ENCODE measurements at places on chromosomes 2 and 18.
A peak's percentile ranks its signal among the peaks of the same experiment; 100 is the strongest.

DNA sequence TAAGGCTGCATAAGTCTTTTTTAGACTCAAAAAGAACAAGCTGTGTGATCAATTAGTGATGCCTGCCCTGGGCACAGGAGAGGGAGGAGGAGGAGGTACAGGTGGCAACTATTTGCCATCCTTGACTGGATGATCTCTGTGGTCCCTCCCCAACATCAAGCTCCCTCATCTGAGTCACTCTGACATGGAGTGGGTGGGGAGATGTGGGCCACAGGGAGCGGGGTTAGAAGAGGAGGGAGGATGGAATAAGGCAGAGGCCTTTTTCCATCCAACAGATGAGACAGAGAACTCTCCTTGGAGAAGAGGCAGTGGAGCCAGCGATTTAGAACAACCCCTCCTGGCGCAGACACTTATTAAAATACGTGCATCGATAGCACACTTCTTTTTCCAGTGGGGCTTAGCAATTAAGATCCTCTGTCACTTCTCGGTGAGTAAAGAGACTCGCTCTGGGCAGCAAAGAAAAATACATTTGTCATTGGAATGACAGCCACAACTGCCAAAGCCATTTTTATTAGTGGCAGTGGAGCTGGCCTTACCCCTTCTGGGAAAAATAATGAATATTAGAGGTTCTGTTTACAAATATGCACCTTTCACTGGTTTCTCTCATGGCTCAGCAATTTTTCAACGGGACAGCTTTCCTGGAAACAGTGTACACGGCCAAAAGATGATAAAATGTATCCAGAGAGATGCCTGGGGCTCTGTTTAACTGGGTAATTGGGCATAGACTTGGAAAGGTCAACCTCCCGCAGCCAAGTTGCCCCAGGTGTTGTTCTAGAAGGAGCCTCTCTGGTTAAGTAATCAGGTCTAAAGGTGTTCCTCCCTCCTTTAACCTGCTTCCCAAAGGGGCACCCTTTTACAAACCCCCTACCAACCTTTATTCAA, 238.4 kb upstream of the CXCR4 start:
- DNase-seq: no peak

GRCh38 chr2:70679259-70679658, 88.7 kb downstream of the ADD2 start:
- DNase-seq: no peak

DNA sequence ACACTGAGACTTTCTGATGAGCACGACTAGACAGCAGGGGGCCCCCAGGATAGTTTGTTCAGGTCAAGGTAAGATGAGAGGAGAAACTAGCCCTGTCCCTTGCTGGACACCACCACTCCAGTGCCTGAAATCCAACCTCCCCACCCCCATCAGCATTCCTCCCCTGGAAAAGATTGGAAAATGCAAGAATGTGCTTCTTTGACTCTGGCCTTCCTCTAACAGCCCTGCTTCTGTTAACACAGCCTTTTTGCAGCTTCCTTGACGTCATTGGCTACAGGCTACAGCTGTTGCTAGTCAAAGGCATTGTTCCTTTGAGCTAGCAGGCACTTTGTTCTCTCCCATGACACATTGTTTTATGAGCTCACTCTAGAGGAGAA, 20.1 kb upstream of the LTBP1 start:
- no peak for DNase-seq

DNA sequence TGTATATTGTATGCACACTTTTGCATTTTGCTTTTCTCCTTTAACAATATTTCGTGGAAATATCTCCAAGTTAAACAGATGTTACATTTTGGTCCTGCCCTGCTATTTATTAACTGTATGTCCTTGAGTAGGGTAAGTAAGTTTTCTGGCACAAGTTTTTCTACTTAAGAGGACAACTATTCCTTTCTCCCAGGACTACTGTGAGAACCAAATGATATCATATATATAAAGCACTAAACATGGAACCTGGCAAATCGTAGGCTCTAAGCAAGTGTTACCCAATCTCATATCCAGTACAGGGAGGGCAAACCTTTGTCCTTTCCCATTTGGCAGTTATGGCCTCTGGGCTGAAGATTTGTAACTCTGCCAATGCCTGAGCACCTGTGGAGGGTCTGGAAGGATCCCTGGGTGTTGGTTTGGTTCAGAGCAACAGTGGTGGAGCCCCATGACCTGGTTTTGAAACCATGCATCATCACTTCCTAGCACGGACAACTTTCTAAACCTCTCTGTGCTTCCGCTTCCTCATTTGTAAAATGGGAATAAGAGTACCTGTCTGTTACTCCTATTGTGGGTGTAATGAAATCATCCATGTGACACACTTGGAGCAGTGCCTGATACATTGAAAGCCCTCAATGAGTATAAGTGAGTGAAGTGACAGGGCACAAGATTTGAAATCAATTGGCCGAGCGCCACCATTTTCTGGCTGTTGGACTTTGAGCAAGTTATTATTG, 28.3 kb upstream of the ICOS start:
- no peak for DNase-seq

DNA sequence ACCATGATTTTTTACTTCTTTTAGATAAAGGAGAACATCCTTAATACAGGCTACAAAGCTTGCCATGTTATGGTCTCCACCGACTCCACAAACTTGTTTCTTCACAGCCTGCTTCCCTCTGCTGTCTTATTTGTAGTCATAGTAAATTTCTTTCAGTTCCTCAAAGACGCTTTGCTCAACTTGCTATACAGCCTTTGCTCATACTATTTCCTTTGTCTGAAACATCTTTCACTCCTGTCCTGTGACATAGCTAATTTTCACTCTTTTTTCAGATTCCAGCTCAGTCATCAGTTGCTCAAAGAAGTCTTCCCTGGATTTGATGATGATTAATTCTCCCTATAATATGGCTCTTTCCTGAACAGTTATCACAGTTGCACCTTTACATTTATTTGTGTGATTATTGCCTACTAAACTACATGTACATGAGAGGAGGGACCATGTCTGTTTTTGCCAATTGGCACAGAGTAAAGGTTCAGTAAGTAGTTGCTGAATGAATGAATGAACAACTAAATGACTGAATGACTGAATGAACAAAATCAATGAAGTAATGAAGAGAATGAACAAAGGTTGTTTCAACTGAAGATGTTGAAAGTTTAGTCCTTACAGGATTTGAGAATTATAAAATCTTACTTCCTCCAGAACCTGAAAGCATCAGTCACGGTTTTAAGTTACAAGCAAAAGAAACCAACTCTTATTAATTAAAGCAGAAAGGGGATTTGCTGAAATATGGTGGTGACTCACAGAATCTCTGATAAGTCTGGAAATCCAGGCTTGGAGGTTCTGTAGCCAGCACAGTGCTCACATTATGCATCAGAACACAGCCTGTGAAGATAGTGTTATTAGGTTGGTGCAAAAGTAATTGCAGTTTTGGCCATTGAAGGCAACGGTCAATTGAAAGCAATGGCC, 186.4 kb upstream of the FAM98A start:
- DNase-seq: no peak

DNA sequence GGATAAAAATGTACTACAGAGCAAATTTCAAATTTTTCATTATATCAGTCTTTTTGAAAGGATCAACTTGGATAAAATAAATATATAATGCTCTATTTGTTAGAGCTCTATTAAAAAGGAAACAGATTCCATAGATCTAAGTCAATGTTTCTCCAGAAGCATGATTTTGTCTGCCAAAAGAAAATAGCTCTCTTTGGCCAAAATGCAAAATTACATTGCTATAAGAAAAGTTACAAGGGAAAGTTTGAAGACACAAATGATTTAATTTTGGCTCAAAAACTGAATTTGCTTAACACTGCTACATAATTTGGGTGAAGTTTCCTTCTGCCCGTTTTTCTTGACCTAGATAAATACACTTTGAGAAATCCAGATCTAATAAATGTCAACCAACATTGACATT, 15.7 kb downstream of the C2orf69 start:
- DNase-seq: no peak

- no peak for DNase-seq
Measured at GRCh38 chr18:78807668-78808067, 171.9 kb upstream of the SALL3 start.

DNA sequence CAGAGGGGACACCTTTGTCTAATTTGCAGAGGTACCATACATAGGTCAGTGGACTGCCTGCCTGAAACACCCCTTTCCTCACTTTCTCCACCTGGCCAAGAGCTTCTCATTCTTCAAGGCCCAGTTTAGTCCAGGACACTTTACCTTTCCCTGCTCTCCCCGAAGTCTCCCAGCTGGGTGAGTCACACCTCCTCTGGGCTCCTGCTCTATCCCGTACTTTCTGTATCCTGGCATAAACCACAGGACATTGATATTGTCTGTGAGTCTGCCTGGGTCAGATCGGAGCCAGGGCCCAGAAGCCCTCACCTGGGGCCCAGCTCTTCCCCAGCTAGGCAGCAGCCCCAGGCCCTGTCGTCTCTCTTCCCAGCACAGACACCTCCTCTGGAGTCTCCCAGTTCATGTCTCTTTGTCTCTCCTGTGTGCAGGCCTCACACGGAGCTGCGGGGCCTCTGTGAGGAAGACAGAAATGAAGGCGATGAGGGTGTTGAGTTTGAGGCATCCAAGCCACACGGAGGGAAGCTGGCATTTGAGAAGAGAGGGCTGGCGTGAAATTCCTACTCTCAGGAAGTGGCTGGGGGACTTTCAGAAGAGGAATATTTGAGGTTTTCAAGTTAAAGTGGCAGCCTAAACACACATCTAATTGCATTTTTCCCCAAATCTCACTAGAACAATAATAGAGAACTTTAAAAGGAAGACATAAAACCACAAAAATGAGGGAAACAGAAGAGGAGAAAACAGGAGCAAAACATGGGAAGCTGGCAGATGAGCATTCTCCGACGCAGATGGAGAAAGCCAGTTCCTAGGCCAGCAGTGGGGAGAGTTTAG, 79.6 kb upstream of the LAPTM4A start:
- DNase-seq: no peak

DNA sequence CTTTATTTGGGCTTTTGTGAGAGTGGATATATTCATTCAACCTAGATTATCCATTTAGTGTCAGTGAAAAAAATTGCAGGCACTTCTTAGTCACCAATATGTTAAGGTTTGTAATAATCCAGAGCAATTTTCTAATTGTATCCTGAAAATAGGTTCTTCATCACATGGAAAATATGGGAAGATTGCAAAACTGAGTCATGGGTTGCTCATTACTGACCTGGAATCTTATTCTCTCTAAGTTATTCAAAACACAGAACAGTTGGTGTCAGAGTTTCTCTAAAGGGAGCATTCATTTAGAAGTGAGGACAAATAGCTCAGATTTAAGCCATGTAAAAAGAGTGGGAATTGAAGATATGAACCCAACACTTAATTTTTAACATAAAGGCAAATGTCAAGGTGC, 181.3 kb downstream of the IKZF2 start:
- DNase-seq: no peak

DNA sequence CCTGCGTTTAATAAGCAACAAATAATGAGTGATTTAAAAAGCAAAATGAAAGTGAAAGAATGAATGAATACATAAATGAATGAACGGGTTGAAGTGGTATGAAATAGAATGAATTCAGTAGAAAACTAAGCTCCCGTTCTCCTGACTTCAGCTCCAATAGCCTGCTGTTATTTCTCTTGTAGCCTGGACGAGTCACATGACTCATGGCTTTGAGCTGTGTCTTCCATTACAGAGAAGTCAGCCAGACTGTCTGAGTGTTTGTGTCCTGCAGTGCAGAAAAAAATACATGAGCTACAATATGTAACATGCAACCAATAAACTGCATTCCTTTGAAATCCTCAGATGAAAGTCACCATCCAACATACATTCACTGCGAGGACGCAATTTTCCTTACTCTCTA, 21.2 kb downstream of the SCG2 start:
- DNase-seq: no peak

DNA sequence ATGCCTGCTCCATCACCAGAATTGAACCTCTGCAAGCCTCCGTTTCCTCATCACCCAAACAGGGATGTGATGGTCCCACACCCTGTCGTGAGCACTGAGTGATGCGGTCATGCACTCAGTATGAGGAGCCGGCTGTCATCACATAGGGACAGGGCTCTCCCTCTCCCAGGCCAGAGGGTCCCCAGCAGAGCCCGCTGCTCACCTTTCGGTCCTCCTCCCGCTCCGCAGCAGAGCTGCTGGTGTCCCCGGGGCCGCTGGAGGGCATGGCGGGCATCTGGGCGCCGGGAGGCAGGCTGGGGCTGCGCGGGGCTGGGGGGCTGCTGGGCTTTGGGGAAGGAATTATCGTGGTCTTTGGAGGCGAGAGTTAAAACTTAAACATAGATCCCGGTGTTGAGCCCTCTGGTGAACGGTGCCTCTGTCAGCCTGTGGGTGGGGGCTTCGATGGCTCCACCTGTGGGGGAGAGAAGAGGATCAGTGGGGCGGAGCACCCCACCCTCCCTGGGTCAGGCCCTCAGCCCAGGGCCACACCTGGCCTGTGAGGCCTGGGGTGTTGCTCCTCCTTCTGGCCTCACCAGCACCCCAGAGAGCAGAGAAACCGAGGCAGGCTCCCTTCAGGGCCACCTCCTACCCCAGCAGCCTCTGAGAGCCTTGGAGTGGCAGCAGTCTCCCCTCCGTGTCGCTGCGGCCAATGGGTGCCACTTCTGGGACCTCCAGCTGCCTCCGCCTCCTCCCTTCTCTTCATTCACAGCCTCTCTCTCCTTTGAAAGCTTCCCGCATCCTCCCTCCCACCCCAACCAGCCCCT, 27.8 kb downstream of the DNMT3A start:
- no peak for DNase-seq

DNA sequence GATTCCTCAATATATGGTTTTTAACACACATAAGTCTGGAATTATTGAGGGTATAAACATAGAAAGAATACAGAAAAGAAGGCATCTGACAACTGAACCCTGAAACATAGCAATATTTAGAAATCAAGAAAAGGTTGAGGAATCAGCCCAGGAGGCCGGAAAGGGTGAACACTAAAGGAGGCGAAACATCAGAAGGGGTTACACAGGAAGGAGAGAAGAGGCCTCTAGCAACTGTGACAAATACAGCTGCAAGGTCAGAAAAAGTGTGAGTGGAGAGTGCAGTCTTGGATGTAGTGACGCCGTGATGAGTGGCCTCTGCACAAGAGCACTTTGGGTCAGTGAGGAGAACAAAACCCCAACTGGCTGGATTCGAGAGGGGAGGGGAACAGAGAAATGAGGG, 70.7 kb downstream of the SLC9A2 start:
- no peak for DNase-seq

DNA sequence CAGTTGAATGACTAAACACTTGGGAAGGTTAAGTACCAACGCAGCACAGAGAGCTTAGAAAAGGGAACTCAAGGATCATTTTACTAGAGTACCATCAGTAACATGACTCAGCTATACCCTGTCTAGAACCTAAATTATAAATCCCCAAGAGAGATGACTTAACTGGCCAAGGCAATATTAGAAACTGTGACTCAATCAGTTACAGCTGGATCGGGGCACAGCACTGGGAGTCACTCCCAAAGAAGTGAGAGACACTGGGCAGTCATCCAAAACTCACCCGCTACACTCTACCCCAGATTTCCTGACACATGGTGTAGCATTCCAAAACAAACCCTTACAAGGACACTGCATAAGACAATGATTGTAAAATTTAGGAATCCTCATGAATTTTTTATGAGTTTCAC, 17.7 kb downstream of the IWS1 start:
- peak; percentile 74 for DNase-seq

DNA sequence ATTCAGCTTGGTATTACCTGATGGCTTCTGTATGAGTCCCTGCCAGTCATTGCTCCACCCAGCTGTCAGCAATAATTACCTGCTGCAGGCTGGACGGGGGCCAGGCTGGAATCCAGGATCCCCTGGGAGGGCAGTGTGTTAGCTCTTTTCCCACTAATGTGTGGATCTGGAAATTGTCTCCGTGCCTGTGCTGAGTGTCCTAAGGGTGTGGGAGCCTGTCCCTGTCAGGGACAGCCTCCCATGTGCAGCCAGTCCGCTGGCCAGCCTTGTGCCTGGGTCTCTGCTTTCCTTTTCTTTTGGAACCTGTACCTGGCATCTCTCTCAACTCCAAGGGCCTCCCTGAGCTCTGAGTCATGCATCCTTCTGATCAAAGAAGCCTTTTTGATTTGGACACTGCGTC, 107.2 kb upstream of the SPRED2 start:
- peak; percentile 49 for DNase-seq
